Heart left ventricle (tissue), 16 donors: ENCODE measurements at places on chromosomes 4 and X.

DNA sequence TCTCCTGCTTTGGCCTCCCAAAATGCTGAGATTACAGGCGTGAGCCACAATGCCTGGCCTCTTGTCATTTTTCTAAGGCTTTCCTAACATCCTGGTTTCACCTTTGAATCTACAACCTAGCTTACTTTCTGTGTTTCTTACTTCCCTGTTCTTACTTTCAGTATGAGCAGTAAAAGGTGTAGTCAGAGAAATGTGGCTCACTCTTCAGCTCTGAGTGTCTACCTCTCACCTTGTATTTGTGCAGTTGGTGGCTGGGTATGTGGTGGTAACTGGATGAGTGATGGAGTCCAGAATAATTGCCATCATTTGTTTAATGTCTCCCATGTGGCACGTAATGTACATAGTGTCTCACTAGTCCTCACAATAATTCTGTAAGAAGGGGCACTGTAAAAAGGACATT, 19.1 kb upstream of the CXCL11 start:
- DNase-seq, result no peak

- no peak for DNase-seq
Measured at GRCh38 chr4:67131224-67131623, 414.1 kb downstream of the CENPC start.

DNA sequence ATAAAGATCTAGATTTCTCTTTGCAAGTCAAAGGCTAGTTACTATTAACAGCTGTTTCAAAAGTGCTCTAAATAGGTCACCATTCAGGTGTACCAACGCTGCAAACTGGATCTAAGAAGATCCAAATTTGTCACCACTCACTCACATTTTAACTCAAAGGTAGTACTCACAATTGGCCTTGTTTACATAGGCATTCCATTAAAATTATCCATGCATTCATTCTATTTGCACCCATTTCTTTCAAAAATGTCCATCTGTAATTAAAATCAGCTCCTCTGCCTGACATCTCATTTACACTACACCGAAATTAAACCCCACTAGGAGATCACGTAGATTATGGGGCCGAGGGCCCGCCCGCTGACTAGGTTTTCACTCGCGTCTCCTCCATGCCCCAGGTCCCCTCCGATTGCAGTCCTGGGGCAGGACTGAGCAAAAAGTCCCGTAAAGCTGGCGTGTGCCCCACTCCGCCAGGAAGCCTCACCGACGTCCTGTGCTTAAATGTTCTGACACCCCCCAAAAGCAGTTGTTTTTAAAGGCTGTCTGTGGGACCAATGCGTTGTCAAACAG, 1.3 kb upstream of the ING2 start:
- no peak for DNase-seq

- no peak for DNase-seq
Measured at GRCh38 chr4:26197018-26197779, 123.6 kb upstream of the RBPJ start.

DNA sequence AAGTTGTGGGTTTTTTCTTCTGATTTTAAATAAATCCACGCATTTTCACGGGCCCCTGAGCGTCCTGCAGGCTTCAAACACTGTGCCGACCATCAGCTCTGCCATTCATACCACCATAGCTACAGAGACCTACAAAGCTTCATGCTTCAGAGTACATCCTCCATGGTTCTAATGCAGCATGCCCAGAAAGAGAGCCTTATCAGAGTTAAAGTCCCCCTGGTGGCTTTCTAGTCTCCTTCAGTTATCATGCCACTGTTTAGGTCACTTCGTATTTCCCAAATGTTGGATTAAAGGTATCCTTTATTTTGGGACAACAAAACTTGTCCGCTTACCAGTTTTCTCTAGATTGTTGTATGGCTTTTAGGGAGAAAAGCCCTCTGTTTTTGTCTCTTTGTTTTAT, 66.7 kb upstream of the VCX2 start:
- no peak for DNase-seq

DNA sequence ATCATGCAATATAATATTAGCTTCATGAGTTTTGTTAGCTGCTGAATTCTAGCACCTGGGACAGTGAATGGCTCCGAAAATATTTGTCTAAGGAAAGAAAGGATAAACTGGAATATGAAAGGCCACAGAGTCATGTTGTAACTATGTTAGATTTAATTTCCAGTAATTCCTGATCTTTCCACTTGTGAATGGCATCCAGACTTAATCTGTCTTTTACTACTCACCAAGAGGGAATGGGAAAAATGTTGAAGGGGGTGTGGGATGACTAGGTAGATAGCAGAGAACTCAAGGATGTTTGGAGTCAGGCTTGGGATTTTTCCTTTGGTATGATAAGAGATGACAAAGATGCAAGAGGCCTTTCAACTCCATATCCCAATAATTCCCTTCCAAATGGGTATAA, 9.4 kb downstream of the ADH6 start:
- no peak for DNase-seq
